Left renal pelvis (tissue), 4 donors: ENCODE measurements at places on chromosomes 16 and 17.

DNA sequence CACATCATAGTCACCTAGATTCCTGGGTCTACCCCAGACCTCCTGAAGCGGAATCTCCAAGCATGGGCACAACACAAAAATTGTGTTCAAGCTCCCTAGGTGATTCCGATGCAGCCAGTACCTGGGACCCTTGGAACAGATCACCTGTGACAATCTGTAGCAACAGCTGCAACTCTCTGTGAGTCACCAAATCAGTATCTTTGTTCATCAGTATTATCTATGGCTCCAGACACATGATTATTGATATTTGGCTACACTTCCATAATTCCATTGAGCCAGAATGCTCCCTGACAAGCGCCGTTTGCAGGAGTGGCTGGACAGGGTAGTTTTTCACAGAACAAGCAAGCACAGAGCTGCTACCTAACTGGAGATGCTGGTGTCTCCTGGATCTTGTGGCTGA is 16.2 kb downstream of the SLC6A4 start:
- no peak for DNase-seq

DNA sequence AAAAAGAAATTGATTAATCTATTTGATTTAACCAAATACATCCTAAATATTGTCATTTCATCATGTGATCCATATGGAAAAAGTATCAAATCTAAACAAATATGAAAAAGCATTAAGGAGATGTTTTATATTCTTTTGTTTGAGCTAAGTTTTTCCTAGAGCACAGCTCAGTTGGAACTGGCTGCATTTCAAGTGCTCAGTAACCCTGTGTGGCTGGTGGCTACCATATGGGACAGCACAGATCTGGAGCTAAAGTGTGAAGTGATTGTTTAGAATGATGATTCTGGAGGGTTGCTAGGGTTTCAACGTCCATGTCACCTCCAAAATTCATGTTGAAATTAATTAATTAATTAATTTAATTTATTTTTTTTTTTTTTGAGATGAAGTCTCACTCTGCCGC is 137.5 kb downstream of the XYLT1 start:
- no peak for DNase-seq

GRCh38 chr17:56203430-56203829 is 50.2 kb downstream of the ANKFN1 start:
- DNase-seq, result no peak

DNA sequence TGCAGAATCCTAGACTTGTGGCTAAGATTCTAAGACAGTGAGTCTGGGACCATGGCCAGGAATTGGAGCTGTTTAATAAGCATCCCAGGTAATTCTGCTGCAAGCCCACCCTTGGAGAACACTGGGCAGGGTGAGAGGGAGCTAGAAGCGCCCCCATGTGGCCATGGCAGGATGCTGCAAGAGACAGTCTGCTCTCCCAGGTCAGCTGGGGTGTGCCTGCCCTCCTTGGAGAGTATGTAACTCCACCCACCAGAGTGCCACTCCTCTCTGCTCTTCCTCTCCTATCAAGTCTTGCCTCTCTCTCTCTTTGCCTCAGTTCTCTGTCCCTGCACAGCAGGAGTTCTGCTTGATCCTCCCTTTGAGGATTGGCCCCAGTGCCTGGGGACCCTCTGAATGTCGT is 14.9 kb downstream of the RCVRN start:
- DNase-seq, result no peak

- DNase-seq, result no peak
Measured at GRCh38 chr17:48559122-48559839, 14.4 kb upstream of the HOXB2 start.

DNA sequence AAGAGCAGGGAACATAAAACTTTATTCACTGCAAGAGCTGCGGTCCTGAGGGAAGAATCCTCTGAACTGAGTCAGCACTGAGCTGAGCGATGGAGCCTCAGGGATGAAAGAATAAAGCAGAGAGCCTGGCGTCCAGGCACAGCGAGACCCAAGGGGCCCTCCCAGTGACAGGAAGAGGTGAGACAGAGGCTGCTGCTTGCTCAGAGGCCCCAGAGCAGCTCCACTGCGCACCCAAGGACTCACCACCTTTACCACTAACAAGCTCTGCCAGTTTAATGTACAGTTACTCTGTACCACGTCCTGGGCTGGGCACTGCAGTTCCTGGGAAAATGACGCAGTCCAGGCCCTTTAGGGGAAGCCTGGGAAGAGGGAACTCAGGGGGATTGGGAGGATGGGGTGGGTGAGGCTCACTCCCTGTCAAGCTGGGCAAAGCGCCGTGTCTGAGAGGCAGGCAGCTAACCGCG is 5.6 kb downstream of the GFAP start:
- DNase-seq, result no peak

DNA sequence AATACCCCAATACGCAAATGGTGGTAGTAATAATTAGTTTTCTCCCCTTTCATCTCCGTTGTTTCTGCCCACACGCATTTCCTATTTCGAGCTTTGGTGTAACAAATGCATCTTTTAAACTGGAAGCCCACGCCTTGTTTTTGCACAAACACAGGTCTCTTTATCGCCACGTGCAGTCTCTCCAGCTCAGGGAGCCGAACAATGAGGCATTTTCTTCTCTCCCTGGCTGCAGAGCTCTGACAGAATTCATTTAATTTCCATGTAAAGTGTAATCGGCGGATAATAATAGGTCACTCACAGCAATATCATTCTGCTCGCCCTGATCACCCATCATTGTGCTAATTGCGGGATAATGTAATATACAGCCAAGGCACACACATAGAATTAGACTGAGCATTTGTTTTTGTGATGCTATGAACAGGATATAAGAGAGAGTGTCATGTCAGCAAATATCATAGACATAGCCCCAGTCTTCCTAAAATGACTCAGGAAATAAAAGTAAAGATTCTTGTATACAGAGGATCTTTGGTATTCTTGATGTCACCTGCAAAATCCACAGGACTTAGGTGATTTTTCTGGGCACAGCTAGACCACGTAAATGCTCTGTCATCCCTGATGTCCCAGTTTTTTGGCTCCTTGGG is 452.6 kb upstream of the CDH11 start:
- DNase-seq, result no peak

DNA sequence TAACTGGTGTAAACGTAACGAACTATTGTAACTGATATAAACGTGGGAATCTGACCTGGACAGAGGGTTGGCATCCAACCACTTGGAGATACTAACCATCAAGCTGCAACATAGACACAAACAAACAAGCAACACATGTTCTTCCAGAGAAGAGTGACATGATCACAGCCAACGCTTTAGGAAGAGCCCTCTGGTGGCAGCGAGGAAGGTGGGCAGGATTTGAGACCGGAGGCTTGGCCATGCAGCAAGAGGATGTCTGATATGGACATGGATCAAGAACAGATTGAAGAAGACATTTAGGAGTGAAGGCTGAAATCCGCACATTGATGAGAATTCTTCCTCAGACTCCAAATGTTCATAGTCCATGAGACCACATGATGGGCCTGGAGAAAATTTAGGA is 40.3 kb upstream of the TNRC6A start:
- no peak for DNase-seq

GRCh38 chr17:49984283-49984682 is 10.7 kb downstream of the DLX3 start:
- DNase-seq, result no peak

DNA sequence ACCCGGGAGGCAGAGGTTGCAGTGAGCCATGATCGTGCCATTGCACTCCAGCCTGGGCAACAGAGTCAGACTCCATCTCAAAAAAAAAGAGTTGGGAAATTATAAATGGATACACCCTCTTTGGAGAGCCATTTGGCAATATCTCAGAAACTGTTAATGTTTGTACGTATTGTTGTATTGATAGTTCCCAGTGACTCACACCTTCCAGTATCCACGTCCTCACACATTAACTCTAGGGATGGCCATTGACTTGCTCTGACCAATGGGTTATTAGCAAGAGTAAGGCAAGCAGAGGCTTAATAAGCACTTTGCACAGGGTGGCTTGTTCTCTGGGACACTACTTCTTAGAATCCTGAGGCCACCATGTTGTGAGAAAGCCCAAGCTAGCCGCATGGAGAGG is 107.6 kb upstream of the LHX1 start:
- DNase-seq, result no peak

DNA sequence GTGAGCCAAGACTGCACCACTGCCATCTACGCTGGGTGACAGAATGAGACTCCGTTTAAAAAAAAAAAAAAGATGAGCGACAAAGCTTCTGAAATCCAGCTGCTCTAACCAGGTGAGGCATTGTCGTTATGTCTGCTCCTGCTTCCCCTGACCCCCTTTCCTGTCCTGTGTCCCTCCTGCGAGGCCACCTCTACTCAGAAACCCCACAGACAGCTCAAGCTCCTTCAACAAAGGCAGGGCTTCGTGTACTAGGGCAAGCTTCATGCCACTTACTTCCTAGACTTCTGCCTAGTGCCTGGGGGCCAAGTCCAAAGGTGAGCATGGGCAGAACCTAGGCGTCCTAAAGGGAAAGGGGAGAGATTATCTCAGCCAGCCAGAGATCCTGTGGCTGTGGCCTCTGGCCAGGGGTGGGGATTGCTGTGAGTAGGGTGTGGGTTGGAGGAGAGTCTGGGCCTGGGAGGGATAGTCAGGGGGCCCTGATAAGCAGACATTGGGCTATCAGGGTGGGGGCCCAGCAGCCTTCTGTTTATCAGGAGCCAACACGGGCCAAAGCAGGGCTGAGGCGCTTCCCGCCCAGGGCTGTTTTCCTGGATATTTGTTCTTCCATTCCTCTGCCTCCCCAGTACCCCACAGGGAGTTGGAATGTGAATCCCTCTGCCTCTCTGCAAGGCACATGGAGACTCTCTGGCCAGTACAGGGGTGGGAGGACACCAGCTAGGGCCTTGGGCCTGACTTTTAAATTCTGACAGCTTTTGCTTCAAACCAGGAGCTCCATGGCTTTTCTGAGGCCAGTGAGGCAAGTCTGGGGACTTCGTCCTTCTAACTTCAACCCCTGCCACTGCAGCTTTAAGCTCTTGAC is 10.4 kb downstream of the ERAL1 start:
- DNase-seq, result no peak

DNA sequence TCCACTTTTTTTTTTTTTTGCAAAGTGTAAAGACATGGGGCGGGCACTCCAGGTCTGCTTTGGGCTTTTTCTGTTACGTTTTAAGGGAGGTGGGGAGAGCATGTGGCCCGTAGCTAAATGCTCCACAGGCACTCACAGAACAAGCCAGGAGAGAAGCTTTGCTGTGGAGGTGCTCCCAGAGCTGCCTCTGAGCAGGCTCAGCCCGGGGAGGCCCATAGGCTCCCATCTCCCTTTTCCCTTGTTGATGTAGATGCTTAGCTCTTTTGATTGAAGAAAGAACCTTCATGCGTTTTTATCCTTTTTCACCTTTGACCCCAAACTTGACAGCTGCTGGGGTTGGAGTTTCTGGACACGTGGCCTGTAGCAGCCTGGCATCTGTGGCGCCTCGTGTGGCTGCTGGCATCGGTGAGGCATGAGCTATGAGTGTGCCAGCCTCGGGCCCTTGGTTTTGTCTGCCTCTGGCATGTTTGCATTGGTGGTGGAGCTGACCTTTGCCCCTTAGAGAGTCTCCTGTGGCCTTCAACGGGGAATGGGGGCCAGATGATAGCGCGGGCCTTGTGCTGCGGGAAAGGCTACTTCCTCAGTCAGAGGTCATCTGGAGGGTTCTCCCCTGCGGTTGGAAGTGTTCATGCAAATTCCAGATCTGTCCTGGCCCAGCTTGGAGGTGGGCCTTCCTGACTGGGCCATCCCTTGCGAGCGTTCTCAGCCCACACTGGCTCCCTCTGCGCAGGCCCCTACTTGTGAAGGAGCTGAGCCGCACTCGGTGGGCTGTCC is 20.0 kb upstream of the IL17C start:
- no peak for DNase-seq

- DNase-seq, result no peak
Measured at GRCh38 chr16:48277158-48277557, 29.8 kb upstream of the ABCC11 start.
